ENCODE measurements at places on chromosomes 13 and 19. TPM values are rescaled to one million over a fixed set of nuclear protein-coding genes. Genes with fewer than 3 reads are reported as not detected.

GRCh38 chr13:112715210-112715609, 25.4 kb downstream of the ATP11A start:
- DNase-seq, result no peak

DNA sequence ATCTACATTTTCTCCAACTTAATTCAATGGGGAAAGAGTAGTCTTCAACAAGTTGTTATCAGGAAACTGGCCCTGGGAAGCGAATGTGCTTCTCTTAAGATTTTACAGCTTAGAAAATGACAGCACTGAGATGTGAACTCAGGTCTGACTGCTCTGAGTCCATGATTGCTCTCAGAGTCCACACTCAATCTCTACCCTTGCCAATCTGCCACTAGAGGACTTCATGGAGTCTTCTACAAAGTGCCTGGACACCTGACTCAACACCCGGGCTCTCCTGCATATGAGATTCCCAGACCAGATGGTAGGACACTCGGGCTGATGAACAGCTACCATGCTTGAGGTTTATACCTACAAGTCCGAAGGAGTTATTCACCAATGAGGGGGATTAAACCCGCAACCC, 74.8 kb downstream of the ABCC4 start:
- no peak for DNase-seq

DNA sequence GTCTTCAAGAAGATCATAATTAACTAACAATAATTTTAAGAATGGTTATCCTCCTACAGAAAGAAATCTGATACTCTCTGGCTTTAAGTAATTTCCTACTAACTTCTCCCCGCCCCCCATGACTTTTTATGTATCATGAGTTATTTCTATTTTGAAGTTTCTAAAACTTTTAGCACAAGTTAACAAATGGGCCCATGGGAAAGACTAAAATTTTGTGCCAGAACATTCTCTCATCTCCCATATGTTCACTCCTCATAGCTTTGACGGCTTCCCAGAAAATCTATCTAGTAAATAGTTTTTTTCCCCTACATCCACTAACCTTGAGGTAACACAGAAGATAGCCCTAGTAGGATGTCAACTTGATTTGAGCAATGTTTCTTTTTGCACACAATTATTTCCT, 148.3 kb downstream of the POSTN start:
- no peak for DNase-seq

- no peak for DNase-seq
Observed at GRCh38 chr19:18059297-18059696, 27.4 kb downstream of the IL12RB1 start.

DNA sequence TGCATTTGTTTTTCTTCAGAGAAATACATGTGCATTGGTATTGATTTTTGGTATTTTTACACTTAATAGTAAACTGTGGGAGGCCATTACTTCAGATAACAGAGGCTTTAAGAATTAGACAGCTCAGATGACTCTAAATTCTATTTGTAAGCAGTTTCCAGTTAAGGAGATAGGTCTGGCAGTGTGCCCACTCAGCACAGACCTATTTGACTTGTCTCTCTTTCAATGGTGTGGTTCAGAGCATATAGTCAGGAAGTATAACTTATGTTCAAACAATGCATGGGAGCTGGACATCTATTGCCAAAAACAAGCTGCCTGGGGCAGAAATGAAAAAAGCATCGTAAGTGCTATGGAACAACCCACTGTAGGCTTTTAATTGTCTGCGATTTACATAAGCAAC, 370.7 kb downstream of the HS6ST3 start:
- DNase-seq, result no peak

GRCh38 chr19:1470305-1471009, 8.6 kb downstream of the C19orf25 start:
- no peak for DNase-seq

DNA sequence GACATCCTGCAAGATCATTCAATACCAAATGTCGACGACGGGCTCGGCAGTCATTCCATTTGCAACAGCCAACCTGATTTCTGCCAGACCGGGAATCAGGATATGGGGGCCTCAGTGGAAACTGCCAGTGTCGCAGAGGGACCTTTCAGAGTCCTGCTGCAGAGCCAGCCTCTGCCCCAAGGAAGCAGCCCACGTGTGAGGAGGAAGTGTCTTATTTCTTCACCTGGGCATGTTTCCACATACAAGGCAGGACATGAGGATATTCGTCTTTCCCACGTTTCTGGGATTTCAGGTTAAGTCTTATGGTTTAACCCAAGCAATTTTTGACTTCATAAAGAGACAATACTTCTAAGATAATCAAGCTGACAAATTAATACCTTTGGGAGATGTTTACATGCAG, 69.9 kb downstream of the ABCC4 start:
- no peak for DNase-seq

DNA sequence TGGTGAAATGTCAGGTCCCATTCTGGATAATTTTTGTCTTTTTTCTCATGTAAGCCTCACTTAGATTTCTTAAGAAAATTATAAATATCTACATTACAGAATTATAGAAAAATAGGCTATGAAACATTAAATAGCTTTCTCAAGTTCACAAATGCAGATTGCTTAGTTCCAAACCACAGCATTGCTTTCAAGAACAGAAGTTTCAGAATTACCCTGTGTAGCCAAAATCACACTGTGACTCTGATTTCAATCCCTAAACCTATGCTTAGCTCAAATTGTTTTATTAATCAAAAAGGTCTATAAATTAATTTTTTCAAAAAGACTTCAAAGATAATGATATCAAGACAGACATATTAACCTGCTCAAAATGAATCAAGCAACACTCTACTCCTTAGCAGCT, 881.2 kb upstream of the PCDH20 start:
- DNase-seq, result no peak

DNA sequence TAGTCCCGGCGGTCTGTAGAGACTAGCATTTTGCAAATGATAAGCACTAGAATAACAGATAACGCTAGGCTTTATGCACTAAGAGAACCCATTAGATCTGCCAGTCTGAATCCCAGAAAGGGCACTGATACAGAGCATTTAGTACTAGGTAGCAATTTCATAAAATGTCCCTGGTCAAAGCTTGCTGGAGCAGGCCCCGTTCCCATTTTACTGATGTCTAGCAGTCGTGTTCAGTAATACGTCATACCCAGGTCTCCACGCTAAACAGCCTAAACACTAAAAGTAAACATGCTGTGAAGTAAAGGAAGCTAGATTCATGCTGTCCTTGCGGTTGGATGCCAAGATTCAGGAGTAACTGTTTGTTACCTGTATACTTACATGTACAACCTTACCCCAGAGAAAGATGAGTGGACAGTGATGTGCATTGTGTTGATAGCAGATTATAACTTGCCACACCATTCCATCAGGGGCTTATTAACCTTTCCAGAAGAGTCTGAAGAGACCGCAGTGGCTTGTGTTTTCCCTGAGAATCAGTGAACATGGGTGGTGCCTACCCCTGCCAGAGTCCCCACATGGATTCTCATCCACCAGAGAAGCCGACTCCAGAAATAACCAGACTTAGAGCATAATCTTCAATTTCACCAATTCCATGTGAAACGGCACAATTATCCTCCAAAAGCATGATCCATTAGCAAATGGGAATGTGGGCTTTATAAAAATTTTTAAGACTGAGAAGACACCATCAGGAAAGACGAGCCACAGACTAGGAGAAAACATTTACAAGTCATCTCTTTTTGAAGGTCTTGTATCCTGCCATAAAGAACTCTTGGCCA, 3.4 kb upstream of the RPS11 start:
- DNase-seq, result peak; percentile 56

DNA sequence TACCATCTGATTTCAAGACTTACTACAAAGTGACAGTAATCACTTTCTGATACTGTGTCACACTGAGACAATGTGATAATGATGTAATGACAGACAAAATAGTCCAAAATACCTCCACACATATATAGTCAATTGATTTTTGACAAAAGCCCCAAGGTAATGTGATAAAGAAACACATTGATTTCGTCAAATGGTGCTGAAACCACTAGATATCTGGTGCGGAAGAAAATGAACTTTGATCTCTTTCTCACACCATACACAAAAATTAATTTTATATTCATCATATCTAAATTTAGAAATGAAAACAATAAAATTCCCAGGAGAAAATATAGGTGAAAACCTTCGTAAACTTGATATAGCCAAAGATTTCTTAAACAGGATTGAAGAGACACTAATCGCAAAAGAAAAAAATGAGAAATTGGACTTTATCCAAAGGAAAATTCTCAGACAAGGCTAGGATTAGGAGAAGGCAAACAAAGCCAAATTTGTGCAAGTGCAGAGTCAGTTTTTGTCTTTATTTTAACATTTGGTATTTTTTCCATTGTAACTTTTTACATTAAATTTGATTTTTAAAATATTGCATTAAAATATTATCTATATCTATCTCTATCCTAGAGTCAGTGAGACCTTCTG, 739.9 kb downstream of the DIAPH3 start:
- DNase-seq, result no peak

DNA sequence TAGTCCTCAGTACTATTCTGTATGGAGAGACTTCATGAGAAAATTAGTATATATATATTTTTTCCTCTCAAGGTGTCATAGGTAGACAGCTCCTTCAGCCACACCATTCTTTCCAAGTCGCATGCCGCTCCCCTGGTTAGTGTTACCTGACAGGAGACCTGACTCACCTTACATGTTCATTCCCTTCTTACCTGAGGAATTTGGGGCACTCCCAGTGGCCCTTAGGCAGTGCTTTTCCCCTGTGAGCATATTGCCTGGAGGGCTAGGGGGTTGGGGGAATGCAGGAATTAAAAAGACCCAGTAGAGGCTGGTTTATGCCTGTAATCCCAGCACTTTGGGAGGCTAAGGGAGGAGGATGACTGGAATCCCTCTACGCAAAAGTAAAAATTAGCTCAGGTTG, 9.0 kb upstream of the ACTN4 start:
- DNase-seq, result no peak

DNA sequence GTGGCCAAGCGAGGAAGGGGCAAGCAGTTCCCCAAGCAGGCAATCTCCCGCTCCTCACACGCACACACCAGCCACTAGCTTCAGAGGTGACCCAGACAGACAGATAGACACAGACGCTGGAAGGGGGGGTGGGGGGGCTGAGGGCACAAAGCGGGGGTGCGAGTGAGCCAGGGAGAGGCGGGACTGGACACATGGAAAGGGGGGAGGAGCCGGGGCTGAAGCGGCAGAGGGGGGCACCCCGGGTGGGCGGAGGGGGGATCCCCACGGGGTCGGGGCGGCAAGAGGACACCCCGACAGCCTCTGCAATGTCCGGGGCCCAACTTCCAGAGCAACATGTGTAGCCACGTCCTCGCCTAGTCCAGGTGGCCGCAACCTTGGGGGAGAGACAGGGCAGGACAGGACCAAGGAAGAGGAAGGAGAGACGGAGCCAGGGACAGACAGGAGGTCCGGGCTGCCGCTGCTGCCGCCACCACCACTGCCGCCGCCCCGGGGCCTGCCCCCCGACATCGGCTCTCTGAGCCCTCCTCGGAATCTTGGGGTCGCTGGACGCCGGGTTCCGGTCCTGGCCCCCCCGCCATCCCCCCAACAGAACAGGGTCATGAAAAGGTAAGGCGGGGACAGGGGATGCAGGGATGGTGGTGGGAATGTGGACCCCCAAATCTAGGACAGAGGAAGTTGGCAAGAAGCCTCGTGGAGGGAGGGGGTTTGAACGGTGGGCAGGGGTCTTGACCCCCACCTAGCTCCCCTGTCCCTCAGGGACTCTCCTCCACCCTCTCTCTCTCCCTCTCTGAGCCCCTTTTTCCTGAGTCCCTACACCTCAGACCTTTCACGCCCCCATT, 1.1 kb downstream of the GRIN2D start:
- no peak for DNase-seq

DNA sequence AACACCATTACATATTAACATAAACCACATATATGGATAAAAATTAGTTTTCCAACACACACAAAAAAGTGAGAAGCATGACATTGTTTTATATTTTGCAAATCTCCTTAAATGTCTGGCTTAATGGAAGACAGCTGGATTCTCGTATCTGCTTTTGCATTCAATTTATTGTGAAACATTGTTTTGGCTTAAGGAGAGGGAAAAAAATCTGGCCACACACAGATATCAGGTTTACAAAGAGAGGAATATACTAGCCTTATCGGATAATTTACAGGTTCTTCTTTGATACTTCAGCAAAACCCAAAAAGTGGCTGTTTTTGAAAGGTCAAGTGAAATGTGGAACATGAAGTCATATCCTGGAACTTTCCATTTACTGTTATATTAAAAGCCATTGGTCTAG, 523.5 kb upstream of the ARGLU1 start:
- no peak for DNase-seq

DNA sequence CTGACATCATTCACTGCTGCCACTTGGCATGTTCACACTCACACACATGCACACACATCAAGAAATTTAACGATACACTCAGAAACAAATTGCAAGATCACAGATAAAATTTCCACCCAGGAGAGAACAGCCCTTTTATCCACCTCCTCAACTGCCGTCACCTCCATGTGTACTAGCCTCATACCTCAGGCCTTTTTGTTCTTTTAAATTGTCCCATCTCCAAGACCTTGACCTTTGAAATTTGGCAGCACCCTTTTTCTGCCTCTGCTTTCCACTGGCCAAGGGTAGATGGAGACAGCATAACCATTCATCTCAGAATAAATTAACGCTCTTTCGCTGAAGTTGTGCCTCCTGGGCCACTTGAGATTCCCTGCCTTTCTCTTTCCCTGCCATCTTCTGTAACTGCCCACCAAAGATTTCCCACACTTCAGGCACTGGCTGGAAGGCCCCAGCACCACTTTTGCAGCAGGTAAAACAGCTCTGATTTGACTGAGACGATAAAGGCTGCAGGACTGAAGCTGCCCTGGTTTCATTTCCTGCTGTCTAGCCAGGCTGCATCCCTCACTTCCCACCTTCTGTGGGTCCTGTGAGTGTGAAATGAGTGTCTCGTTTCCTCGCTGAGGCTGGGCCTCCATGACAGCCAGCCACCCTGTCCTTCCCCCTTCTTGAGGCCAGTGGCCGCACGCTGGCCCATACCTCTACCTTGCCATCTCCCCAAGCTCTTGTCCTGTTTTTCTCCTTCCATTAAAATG, 39.3 kb downstream of the MBNL2 start:
- DNase-seq, result no peak

- DNase-seq, result peak; percentile 79
Observed at GRCh38 chr19:48568345-48568886, 16.4 kb downstream of the SULT2B1 start.

DNA sequence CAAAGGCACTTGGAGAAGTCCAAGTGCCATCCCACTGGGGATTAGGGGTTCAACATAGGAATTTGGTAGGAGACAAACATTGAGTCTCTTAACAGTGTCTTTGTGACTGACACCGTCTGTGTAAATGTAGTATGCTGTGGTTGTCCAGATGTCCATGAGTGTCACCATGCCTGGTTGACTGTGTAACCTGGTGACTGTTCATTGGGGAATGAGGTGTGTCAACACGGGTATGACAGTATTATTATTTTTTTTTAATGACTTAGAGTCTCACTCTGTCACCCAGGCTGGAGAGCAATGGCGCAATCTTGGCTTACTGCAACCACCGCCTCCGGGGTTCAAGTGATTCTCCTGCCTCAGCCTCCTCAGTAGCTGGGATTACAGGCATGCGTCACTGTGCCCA, 16.2 kb downstream of the PKN1 start:
- no peak for DNase-seq

FCER2 gene
- total RNA-seq, result not detected

ZNF793 gene
- 0.22 TPM for total RNA-seq

CFAP97D2 gene
- total RNA-seq, result not detected

ZNF610 gene
- 6.0 TPM for total RNA-seq

KISS1R gene
- not detected for total RNA-seq

ARHGAP45 gene
- 0.92 TPM for total RNA-seq

CEACAM20 gene
- not detected for total RNA-seq

ZFP36 gene
- total RNA-seq, result 15.1 TPM

ZNF829 gene
- total RNA-seq, result 2.2 TPM
